ENCODE measurements at places on chromosomes 16 and 17.

GRCh38 chr17:62343764-62344270 is 36.5 kb upstream of the EFCAB3 start:
- DNase-seq: no peak

DNA sequence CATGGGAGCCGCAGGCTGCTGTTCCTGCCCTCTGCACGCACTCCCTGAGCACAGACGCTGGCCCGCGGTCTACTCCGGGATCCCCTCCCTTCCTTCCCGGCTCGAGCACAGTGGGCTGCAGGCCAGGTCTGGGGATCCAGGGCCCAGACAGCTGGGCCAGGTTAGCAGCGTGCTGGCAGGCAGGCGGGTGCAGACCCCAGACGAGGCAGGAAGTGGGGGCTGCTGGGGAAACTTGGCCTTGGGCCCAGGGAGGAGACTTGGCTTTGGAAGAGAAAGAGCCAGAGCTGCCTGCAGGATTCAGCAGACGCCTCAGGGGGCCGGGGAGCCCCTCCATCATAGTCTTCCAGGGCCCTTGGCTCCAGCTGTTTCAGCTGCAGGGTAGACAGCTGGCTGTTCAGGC is 30.2 kb upstream of the ABCC3 start:
- DNase-seq: no peak

- no peak for DNase-seq
These were observed 270.5 kb downstream of the FOXL1 start for GRCh38 chr16:86848821-86849220.

GRCh38 chr17:78607038-78607437 is 29.8 kb upstream of the DNAH17 start:
- DNase-seq: no peak

DNA sequence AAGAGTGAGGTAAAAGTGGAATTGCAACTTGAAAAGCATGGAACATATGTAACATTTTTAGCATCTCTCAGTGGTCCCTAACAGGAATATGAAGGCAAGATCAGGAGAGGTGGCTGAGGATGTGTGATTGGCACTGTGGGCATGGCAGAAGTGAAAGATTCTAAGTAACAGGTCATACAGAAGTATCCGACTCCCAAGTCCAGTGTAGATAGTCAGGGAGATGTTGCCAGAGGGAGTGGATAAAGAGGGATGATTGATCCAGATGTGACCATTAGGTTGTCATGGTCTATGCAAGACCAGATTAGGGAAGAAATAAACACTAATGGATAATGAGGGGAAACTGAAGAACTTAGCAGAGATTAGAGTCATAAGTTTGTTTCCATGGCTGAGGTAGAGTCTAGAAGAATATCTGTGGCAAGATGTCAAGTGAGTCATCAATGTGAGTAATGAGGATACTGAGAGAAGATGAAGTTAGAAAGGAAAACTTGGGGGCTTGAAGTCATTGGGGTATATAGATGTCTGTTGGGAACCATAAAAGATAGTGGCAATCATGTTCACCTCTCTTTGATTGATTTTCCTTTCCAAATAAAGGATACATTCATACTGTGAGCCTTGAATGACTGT is 23.9 kb upstream of the CAPNS2 start:
- DNase-seq: peak; percentile 59

GRCh38 chr16:79185711-79186110 is 414.8 kb downstream of the MAF start:
- DNase-seq: no peak

DNA sequence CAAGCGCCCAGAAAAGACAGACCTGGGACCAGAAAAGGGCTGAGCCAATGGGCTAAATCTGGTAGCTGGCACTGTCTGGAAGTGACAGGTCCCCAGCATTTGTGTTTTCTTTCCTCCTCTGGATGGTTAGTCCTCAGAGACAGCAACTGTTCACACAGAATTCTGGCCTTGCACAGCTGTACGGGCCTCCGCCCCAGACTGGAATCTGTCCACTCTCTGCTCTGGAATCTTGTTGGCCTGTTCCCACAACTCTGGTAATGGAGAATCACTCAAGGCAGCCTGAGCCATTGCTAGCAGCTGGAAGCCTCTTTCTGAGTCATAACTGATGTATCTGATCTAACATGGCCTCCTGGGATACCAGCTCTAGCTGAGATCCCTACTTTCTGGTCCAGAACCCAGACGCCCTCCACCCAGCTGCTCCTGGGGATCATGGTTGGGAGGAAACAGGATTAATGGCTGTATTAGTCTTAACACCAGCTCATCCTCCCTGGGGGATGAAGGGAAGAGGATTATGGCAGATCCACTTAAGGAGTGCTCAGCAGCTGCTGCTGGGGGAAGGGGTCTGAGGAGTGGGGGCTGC is 9.1 kb downstream of the ZNF668 start:
- DNase-seq: peak; percentile 94

- no peak for DNase-seq
These were observed 24.9 kb downstream of the VPS53 start for GRCh38 chr17:689556-690275.

DNA sequence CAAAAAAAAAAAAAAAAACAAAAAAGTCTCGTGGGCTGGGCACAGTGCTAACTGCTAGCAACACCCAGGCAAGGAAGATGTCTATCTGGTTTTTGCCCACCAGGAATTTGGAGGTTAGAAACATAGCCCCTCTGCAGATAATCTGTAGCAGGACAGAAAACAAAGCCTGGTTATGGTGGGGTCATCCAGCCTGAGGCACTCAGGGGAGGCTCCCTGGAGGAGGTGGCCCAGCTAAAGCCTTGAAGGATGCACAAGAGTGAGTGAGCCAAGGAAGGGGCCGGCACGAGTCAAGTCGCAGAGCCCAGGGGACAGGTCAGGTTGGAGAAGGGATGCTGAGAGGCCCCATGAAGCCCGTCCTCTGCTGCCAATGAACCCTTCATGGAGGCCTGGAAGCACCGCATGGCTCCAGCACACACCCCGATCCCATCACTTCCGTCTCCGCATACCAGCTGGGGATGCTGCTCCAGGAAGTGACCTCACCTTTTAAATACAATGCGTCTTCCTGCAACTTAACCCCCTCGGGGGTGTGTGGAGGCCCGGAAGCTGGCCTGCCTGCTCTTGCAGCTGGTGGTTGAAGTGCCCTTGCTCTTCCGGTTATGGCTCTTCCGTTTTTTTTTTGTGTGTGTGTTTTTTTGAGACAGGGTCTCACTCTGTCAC is 86.5 kb downstream of the ENGASE start:
- no peak for DNase-seq

GRCh38 chr16:58499615-58500351 is at the start of gene NDRG4:
NDRG4 (plus strand) TSS chr16:58500143; CDS start chr16:58500249, 106 bp downstream.
- DNase-seq: peak; percentile 47

GRCh38 chr16:56771558-56772279 is 41.8 kb downstream of the NUP93 start:
- no peak for DNase-seq

- DNase-seq: no peak
These were observed 28.7 kb upstream of the ABCA6 start for GRCh38 chr17:69170377-69170776.

DNA sequence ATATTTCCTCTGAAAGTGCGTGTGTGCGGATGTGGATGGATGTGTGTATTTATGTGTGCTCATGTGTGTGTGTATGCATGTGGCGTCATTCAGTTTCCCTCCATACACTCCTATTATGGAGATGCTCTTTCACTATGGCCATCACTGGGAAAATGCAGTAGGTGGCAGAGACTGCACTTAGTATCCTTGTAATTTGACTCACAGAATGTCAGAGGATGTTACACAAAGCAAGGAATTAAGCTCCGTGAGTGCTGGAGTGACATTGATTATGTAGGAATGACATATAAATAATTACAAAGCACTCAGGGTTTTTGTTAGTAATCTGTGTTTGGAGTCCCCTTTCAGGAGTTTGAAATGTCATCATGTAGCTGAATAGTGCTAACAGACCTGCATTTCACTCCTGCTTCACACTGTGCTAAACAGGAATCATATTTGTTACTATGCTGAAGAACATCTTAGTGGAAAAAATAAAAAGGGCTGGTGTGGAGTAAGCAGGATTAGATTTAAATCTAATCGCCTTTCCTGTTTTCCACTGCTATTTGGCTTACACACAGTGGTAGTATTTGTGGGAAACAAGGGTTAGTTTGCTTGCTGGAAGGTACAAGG is 59.6 kb downstream of the HS3ST4 start:
- no peak for DNase-seq

DNA sequence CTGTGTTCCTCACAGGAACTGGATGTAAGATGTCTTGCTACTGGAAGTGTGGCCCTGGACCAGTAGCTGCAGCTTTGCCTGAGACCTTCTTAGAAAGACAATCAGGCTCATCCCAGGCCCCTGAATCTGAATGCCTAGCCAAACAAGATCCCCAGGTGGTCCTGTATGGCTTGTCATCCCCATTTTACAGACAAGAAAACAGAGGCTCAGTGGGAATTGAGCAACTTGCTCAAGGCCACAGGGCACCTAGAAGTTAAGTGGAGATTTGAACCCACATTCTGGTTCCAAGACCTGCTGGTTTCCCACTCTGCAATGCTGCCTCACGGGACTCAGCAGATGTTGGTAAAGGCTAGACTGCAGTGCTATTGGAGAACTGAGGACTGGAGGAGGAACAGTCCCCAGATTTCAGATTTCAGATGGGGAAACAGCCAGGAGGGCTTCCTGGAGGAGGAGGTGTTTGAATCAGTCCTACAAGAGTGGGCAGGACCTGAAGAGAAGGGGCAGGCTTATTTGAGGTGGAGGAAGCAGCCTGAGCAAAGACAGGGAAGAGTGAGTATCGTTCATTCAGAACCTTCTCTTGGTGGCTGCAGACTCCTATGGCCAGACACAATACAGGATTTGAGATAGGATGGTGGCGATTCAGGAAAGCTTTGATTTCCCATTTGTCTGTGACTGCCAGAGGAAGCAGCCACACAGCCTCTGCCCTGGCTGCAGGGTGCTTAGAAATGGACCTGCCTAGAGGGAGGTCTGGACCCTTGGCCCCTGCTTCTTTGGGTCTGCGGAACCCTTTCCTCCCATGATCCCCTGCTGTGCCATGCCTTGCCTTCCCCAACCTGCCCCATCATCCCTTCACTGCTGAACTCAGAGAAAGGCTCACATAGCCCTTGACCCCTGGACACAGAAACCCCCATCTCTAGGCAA is 233.4 kb upstream of the NLRP1 start:
- no peak for DNase-seq

DNA sequence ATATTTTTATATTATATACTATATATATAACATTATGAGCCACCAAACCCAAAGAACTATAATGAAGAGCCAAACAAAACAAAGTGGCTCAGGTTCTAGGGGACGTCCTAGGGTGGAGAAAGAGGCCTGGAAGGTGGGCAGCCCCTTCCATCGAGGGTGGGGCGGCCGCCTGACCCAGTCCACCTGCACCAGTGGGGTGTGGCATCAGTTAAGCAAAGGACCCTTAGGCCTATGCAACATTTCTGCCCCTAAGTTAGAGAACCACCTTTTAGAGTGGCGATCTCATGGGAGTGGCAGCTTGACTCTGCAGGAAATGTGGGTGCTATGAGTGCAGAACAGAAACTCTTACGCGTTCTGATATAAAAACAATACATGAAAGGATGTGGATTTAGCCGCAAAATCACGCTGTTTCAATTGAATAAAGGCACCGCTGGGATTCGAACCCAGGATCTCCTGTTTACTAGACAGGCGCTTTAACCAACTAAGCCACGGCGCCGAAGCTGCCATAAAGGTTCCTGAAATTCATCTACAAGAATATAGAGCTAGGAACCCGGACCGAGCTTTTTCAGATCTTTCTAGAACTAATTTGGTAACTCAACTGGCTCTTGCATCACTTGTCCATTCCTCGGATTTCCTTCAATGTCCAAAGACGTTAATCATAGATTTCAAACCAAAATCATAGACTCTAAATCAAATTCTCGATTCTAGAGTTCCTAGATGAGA is 15.6 kb upstream of the AURKB start:
- no peak for DNase-seq

GRCh38 chr16:4888428-4889135 is 41.3 kb downstream of the UBN1 start:
- DNase-seq: no peak

DNA sequence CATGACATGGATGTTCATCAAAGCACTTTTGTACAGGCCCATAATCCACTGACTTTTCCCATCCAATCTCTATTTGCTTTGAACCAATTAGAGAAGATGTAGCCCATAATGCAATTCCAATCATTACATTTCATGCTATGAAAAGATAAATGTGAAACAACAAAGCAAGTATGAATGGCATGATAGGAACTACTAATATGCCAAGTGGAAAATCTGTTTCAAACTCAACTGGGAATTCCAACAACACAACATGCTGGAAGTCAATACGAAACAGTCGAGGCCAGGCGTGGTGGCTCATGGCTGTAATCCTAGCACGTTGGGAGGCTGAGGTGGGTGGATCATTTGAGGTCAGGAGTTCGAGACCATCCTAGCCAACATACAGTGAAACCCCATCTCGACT is 39.6 kb upstream of the TMEM97 start:
- DNase-seq: no peak

DNA sequence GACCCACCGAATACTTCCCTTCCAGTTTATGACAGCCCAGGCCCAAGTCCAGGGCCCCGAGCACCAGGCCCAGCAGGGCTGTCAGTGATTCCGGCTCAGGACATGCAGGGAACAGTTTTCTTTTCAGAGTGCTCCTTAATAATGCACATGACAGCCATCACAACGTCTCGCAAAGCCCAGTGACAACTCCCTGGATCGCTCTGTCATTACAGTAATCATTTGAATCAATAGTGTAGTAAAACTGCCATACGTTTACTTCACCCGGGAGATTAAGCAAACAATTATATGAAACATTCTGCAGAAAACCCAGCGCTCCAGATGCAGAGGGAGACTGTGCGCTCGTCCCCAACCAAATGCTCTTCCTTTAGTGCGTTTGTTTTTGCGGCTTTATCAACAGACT is 162.6 kb upstream of the CDH13 start:
- no peak for DNase-seq

DNA sequence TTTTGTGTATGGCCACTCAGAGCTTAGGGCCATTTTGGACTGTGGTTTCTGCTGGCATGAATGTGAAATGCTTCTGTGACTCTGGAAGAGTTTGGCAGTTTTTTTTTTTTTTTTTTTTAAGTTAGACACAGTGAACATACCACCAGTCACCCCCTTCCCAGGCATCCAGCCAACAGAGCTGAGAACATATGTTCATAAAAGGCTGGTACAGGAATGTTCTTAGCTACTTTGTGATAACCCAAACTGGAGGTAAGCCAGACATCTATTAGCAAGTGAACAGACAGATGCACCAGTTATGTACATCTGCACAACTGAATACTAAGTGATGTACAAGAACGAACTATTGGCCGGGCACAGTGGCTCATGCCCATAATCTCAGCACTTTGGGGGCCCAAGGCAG is 92.7 kb downstream of the ABCC1 start:
- DNase-seq: peak; percentile 69

All from HS-5 (cell line).